ENCODE measurements at places on chromosomes 11 and 22.

DNA sequence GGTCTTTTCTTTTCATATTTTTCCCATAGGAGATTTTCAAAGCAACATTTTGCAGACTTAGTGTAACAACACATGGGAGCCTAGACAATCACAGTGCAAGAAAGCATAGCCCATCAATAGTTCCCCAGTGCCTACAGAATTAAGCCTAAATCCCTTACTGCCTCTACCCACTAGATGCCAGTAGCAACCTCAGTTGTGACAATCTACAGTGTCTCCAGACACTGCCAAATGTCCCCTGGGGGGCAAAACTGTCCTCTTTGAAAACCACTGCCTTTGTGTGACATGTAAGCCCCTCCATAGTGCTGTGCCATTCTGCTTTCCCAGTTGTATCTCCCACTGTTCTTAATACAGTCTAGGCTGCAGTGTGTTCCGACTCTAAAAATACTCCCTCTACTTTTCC is 1329.0 kb downstream of the LRRC4C start:
- no peak for DNase-seq

DNA sequence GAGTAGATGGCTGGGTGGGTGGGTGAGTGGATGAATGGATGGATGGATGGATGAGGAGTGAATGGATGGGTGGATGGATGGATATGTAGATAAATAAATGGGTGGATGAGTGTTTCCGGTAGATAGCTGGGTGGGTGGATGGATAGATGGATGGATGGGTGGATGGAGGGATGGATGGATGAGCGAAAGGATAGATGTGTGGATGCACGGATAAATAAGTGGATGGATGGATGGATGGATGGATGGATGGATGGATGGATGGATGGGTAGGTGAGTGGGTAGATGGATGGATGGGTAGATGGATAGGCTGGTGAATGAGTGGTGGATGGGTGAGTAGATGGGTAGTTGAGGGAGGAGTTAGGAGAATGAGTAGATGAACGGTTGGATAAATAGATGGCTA is 349.3 kb downstream of the MN1 start:
- no peak for DNase-seq

- DNase-seq = no peak
Observed at GRCh38 chr22:44219101-44219870, 38.6 kb downstream of the PARVG start.

GRCh38 chr11:129750343-129751292 is 65.0 kb upstream of the TMEM45B start:
- DNase-seq = no peak

- no peak for DNase-seq
Observed at GRCh38 chr11:33160587-33160986, 693 bp downstream of the CSTF3 start.

- DNase-seq = no peak
Observed at GRCh38 chr11:72908032-72908676, 93.9 kb downstream of the ATG16L2 start.

DNA sequence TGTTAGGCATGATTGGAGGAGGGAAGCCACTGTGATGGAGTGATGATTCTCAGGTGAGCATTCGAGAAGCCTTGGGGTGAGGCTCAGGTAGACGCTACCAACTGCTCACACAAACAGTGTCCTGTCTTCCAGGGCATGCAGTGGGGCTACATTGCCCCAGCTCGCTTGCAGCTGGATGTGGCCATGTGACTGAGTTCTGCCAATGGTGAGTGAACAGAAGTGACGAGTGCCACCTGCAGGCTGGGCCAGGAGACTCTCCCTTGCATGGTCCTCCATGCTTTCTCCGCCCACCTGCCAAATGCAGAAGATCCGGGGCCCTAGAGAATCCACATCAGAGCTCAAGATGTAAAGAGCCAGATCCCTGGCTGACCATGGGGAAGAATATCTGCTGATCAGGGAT is 195.9 kb downstream of the BCR start:
- DNase-seq = no peak

DNA sequence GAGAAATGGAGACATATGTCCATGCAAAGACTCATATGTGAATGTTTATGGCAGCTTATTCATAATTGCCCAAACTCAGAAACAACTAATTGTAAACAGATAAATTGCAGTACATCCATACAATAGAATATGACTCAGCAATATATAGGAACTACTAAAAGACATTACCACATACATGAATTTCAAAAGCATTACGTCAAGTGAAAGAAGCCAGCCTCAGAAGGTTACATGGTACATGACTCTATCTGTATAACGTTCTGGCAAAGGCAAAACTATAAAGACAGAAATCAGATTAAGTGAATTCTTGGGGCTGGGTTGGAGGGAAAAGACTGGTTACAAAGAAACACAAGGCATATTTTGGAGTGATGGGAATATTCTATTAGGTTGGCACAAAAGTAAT is 7.2 kb downstream of the KCTD21 start:
- DNase-seq = no peak

- no peak for DNase-seq
Observed at GRCh38 chr11:26994631-26995095, 751 bp downstream of the FIBIN start.

DNA sequence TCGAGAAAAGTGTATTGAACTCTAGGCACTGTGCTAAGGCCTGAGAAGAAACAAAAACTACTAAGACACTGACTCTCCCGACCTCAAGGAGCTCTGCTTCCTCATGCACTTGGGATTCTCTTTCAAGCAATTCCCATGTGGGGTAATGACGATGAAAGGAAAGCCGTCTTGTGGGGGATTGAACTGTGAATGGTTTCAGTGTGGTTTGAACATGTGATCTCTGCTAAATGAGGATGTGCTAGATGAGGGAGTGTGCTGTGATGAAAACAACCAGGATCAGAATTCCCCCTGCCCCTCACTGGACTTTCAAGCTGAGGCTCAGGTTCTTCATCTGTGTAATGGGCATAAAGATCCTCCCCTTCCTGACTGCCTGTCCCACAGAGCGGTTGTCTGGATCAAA is 74.9 kb downstream of the DEPDC5 start:
- no peak for DNase-seq

GRCh38 chr11:37861671-37862070 is 1263.6 kb upstream of the RAG2 start:
- DNase-seq = no peak
